ENCODE measurements at places on chromosomes 16 and 17.

GRCh38 chr17:42675965-42676423 lies 800 bp downstream of the PLEKHH3 start:
- DNase-seq = no peak

DNA sequence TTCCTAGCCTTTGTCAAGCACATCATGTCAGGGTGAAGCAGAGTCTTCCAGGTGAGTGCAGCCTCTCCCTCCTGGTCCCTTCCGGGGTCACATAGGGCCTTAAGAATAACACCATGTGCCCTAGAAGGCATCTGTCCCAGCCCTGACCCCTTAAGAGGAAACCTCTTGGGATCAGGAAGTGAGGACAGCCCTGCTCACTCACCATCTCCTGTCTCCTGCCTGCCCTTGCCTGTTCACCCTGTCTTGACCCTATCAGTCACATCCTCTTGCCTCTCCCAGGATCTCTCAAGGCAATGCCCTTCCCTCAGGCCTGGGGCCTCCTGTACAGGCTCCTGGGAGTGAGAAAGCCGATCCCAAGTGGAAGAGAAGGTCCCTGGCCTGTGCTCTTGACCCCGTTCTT lies 13.9 kb downstream of the MYL4 start:
- DNase-seq = no peak

DNA sequence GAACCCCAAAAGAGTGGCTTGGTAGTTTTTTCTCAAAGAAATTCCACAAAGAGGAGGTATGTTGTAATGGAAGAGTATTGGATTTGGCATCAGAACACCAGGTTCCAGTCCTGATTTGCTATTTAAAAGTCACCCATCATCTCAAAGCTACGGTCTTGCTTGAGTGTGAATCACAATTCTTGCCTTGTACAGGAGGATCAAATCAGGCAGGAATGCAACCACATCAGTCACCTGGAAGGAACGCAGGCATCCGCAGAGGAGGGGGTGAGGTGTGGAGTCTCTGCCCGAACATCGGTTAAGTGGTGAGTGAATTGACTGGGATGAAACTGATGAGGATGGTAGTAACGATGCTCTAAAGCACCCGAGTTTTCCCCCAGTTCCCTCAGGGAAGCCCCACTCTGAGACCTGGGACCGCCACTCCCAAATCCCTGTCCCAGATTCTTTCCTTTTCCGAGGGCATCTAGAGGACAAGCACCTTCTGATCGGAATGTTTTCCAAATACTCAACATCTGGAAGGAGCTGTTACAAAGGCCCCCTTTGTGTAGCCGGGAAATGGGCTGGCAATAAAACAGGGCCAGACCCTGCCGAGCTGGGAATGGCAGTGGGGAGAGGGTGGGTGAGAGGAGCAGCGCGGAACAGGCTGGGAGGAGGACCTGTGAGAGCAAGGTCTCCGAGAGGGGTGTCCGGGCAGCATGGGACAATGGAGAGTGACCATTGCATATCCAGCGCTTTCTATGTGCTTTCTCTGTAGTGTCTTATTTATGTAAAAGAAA lies 469.6 kb downstream of the SLC39A11 start:
- no peak for DNase-seq

DNA sequence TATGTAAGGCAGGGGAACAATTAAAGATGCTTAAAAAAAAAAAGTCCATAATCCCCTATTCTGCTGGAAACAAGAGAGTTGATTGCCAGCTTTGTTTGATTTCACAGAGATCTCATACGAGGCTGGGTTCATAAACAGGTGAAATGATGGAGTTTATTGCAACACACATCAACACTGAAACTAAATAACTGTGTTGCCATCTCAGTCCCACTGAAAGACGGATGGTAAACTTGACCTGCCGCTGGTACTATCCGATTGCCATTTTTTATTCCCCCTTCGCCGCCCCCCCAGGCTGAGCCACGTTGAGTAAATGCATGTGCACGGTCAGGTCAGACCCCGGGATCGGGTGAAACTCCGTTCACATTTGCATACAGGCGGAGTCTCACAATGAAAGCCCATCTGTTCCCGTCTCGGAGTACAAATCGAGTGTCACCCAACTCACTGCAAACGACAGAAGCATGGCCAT lies 119.2 kb downstream of the SKAP1 start:
- no peak for DNase-seq

- DNase-seq = no peak
These were observed 19.8 kb upstream of the ADCY7 start for GRCh38 chr16:50246299-50247122.

- no peak for DNase-seq
These were observed at the start of gene FOXL1 for GRCh38 chr16:86578061-86578599. FOXL1 (plus strand) TSS chr16:86578549; CDS start chr16:86578724, 175 bp downstream.

DNA sequence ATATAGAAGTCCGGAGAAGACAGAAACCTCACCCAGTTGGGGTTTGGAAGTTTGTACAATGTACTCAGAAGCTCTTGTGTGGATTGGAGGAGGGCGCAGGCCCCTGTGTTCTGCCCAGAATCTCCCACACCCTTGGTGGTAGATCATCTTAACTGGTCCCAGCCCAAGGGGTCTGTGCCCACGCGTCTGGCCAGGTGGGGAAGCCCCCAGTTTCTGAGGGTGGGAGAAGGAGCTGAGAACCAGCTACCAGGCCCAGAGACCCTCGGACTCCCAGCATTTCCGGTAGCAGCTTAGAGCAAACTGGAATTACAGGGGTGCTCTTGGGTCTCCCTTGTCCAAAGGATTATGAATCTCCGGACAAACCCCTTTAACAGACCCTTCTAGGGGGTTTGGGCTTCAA lies 2.3 kb upstream of the PPP1R9B start:
- no peak for DNase-seq

DNA sequence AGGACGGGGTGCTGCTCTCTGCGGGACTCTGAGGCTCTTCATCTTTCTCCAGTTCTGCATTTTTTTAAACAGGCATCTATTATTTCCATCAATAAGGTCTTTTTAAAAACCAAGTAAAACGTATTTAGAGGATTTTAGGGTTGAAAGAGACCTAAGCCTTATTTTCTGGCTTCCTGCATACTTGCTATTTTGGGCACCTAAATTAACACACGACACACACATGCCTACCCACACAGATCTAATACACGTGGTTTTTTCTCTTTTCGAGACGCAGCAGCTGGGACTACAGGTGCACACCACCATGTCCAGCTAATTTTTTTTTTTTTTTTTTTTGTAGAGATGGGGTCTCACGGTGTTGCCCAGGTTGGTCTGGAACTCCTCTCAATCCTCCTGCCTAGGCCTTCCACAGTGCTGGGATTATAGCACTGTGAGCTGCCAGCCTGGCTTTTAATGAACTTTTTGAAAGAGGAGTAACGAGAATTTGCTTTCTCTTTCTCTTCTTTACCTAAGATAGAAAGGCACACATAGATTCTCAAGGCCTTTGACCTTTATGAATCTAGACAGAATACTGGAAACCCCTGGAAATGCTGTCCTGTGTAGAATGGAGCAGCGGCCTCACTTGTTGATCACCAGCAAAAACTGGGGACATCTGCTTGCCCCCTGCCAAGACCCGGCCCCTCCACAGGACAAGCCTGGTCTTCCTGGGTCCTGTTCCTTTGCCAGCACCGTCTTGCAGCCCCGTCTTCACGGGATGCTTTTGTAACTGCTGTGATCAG lies 13.8 kb downstream of the DNAAF8 start:
- no peak for DNase-seq

DNA sequence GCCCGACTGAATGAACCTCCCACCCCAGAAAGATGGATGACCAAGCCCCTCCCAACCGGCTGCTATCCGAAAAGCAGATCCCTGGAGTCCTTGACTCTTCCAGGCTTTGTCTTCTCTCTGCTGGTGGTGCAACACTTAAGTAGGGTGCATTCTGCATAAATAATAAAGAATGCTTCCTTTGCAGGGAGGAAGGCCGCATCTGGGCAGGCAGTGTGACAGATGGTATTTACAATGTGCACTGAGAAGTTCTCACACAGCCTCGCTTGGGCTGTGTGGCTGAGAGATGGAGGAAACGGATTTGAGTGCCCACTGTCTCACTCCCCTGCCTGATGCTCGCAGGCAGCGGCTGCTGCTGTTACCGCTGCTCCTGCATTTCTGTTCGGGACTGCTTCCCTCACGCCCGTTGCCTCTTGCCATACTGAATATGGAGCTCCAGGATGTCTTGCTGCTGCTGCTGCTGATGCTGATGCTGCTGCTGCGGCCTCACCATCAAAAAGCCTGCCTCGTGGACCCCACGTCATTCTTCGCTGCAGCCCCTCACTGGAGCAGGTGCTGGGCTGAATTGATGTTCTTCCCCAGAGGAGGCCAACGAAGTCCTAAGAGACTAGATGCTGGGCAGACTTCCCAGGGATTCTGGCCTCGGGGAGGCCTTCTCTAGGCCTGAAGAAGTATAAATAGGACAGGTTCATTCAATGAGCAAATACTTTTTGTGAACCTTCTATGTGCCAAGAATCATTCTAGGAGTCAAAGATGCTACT lies 7.1 kb upstream of the RHBDL3 start:
- no peak for DNase-seq

GRCh38 chr17:79707931-79708891 lies 22.5 kb upstream of the ENPP7 start:
- no peak for DNase-seq

GRCh38 chr17:13182854-13183253 lies 165.0 kb upstream of the ELAC2 start:
- DNase-seq = no peak

DNA sequence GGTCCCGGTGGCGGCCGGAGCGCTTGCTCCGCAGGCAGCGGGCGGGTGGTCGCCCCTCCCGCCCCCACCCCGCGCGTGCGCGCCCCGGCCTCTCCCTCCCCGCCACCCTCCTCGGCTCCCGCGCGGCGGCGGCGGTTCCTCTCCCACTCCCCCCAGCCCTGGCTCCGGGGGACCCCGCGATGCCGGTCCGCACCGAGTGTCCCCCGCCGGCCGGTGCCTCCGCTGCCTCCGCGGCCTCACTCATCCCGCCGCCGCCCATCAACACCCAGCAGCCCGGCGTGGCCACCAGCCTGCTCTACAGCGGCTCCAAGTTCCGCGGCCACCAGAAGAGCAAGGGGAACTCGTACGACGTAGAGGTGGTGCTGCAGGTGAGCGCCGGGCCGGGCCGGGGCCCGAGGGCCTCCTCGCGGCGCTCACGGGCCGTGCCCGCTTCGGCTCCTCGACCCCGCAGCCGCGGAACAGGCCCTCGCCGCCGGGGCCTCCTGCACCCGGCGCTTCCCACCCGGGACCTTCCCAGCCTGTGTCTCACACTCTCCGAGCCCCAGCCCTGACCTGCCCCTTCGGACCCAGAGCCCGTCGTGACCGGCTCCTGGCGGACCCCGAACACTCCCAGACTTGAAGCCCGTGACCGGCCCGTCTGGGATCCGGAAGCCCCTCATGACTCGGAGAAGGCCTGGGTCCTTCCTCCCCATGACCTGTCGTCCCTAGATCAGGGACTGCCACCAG lies 490 bp downstream of the GID4 start:
- DNase-seq = no peak

- DNase-seq = peak; percentile 74
These were observed 23.3 kb downstream of the CPNE2 start for GRCh38 chr16:57115514-57116182.

GRCh38 chr17:8418471-8418870 lies 17.2 kb upstream of the NDEL1 start:
- DNase-seq = no peak

DNA sequence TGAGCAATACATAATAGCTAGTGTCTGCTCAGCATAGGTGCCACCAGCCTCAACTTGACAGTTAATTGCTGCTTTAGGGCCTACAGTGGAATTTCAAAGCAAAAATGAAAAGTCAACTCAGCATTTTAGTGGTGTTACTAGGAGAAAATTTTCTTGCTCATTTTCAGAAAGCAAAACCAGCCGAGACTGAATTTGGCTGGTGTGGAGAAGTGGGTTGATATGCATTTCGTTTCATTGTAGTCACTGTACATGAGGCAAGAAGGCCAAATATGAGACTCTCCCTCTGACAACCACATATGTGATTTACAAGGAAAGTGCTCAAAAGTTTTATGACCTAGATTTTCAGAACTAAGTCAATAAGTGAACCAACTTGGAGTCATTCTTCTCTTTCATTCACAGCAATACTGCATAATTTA lies 54.0 kb downstream of the DUSP14 start:
- no peak for DNase-seq

- no peak for DNase-seq
These were observed 52.1 kb upstream of the CNEP1R1 start for GRCh38 chr16:49972961-49973360.

DNA sequence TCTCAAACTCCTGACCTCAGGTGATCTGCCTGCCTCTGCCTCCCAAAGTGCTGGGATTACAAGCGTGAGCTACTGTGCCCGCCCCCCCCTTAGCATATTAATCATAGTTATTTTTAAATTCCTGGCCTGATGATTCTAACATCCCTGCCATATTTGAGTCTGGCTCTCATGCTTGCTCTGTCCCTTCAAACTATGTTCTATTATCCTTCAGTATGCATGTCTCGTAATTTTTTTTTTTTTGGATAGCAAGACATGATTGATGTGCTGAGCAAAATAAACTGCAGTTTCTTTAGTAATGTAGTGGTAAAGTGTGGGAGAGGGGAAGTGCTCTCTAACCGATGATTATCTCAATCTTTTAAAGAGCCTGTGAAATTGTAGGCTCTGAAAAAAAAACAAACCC lies 34.3 kb upstream of the TMEM92 start:
- no peak for DNase-seq

- DNase-seq = no peak
These were observed 25.3 kb downstream of the CMIP start for GRCh38 chr16:81469710-81470535.

GRCh38 chr17:72199256-72199655 lies 78.4 kb downstream of the SOX9 start:
- no peak for DNase-seq

DNA sequence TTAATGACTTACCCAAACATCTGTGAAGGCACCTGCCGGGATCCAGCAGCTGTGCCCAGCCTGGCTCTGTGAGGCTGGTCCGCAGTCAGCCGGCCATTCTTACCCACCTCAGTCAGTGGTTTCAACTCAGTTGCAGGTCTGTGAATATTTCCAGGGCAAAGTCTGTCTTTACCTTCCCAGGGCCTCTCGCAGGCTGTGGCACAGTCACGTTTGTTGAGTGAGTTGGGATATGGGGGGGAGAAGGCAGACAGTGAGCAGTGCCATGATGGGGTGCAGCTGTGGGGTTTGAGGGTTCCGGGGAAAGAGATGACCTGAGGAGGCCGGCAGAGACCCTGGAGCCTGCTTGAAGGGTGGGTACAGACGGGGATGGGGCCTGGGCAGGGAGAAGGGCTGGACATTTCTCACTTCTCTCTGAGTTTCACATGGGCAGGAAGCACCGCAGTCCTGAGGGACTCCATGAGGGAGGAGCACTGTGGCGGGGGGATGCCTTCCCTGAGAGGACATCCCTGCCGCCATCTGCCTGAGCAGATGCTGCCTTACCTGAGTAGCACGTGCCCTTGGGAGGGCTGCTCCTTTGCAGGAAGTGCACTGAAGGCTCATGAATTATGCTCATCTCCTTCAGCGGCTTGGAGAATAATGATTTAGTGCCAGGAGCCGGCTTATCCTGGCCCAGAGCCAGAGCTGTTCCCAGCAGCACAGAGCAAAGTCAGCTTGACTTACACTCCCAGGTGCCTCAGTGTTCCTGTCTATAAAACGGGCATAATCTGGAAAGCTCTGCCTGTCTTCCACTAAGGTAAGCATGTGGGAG lies 48.1 kb downstream of the KSR1 start:
- no peak for DNase-seq

Data from retinal pigment epithelial cell (primary cell).